Renal cortical epithelial cell (primary cell): ENCODE measurements at places on chromosomes 16 and 17.

GRCh38 chr17:8272421-8272820 lies 16.0 kb upstream of the RANGRF start:
- DNase-seq: no peak

GRCh38 chr17:42399948-42400843 lies 12.0 kb upstream of the STAT3 start:
- DNase-seq: no peak

GRCh38 chr17:39212841-39213480 lies 12.8 kb downstream of the STAC2 start:
- no peak for DNase-seq

- peak; percentile 40 for DNase-seq
Measured at GRCh38 chr16:52471650-52472370, 75.1 kb downstream of the TOX3 start.

- no peak for DNase-seq
Measured at GRCh38 chr16:22333457-22333994, 36.3 kb downstream of the POLR3E start.

GRCh38 chr16:67210069-67210937 lies 11.4 kb downstream of the ELMO3 start:
- no peak for DNase-seq

DNA sequence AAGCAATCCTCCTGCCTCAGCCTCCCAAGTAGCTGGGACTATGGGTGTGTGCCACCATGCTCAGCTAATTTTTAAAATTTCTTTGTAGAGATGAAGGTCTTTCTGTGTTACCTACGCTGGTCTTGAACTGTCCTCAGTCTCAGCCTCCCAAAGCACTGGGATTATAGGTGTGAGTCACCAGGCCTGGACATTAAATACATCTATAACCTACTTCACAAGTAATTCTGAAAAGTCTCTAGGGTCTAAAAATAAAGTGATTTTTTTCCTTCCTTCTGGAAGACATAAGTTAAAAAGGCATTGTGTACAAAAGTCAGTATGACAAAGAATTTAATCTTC lies 118.3 kb downstream of the PARN start:
- DNase-seq: no peak

GRCh38 chr17:40509626-40510327 lies 8.4 kb upstream of the TNS4 start:
- peak; percentile 64 for DNase-seq

DNA sequence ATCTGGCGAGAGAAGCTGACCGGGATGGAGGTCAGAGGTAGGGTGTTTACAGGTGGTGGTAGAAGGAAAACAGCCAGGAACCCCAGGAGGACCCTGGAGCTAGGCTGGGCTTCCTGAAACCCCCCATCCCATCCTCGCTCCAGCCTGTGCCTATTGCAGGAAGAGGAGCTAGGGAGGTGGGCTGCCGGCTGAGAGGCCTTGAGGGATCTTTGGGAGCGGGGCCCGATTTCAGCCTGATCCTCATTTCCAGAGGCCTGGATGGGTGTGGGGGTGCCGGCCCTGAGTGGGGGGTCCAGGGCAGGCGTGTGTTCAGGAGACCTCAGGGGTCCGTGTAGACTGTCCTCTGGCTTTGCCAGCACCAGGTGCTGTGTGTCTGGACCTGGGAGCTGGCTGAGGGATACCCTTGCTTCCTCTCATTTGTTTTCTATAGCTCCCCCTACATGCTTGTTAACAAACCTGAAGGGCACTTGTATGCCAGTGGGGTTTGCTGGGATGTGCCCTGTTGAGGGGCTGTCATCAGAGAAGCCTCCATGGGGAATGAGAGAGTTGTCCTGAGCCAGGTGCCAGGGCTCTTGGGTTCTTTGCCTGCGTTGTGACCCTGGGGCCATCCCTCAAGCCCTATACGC lies 18.9 kb upstream of the RAP1GAP2 start:
- DNase-seq: no peak
